A549 treated with RU486 at 1 μM for 4 hours (cell line): ENCODE measurements at places on chromosomes 3 and 15. TPM values are rescaled to one million over a fixed set of nuclear protein-coding genes. Genes with fewer than 3 reads are reported as not detected.

The SPATA12 gene
- total RNA-seq, result 0.46 to 0.66 TPM (median 0.54 TPM) in 5 replicates

The ATP11B gene
- 5.4 to 11.7 TPM (median 10.3 TPM) in 5 replicates for total RNA-seq

The SH3GL3 gene
- 0.46 to 0.96 TPM (median 0.57 TPM) in 5 replicates for total RNA-seq

The ZNF385D gene
- total RNA-seq, result not detected in 5 replicates

The ALDH1A3 gene
- 15.6 to 26.0 TPM (median 18.8 TPM) in 5 replicates for total RNA-seq

The CHRNA7 gene
- total RNA-seq, result 3.0 to 4.6 TPM (median 4.1 TPM) in 5 replicates

The MYRIP gene
- not detected in 5 replicates for total RNA-seq

The C2CD4A gene
- total RNA-seq, result 0.05 to 0.09 TPM (median 0.06 TPM) in 3 of 5 replicates, not detected in the others

The TPRG1 gene
- 0.13 to 0.38 TPM (median 0.25 TPM) in 5 replicates for total RNA-seq

The CIAO2A gene
- 118 to 187 TPM (median 126 TPM) in 5 replicates for total RNA-seq

The ASB14 gene
- not detected in 5 replicates for total RNA-seq

The KLHL25 gene
- total RNA-seq, result 5.3 to 8.4 TPM (median 7.3 TPM) in 5 replicates

The CCR4 gene
- total RNA-seq, result 0.03 to 0.11 TPM (median 0.06 TPM) in 3 of 5 replicates, not detected in the others

The CIB1 gene
- total RNA-seq, result 190 to 240 TPM (median 228 TPM) in 5 replicates

The PROK2 gene
- total RNA-seq, result not detected in 5 replicates

The INKA1 gene
- 1.3 to 2.3 TPM (median 2.0 TPM) in 5 replicates for total RNA-seq

The MNS1 gene
- total RNA-seq, result 2.1 to 4.3 TPM (median 3.2 TPM) in 5 replicates

The FANCD2OS gene
- total RNA-seq, result not detected in 5 replicates

The ITGA11 gene
- total RNA-seq, result 2.2 to 8.2 TPM (median 5.4 TPM) in 5 replicates

The CACNA1D gene
- 0.42 to 0.97 TPM (median 0.81 TPM) in 5 replicates for total RNA-seq

The WNT5A gene
- 0.51 to 1.5 TPM (median 1.0 TPM) in 5 replicates for total RNA-seq

The SEMA4B gene
- total RNA-seq, result 108 to 162 TPM (median 133 TPM) in 5 replicates

The SCG5 gene
- total RNA-seq, result 2.0 to 3.1 TPM (median 2.5 TPM) in 5 replicates

The GCNT3 gene
- 150 to 195 TPM (median 158 TPM) in 5 replicates for total RNA-seq

The C2CD4B gene
- total RNA-seq, result 0.09 to 0.16 TPM in 2 of 5 replicates, not detected in the others

The IFT80 gene
- 6.2 to 19.0 TPM (median 12.9 TPM) in 5 replicates for total RNA-seq

The ROPN1 gene
- not detected in 5 replicates for total RNA-seq

The P3H2 gene
- total RNA-seq, result 29.4 to 48.5 TPM (median 38.8 TPM) in 5 replicates

The TBC1D2B gene
- total RNA-seq, result 10.7 to 15.8 TPM (median 13.3 TPM) in 5 replicates

The NPHP3 gene
- 5.8 to 7.8 TPM (median 7.5 TPM) in 5 replicates for total RNA-seq

The DHX30 gene
- total RNA-seq, result 37.5 to 48.3 TPM (median 47.4 TPM) in 5 replicates

The COL6A5 gene
- not detected in 5 replicates for total RNA-seq

The BOC gene
- total RNA-seq, result 5.2 to 8.2 TPM (median 7.3 TPM) in 5 replicates

The TERC gene
- total RNA-seq, result 0.44 TPM in 1 of 5 replicates, not detected in the others

The TMEM45A gene
- total RNA-seq, result 1.4 to 2.6 TPM (median 2.4 TPM) in 5 replicates

The C3orf20 gene
- 0.03 to 0.06 TPM (median 0.05 TPM) in 3 of 5 replicates, not detected in the others for total RNA-seq
